ENCODE measurements at places on chromosomes 13 and 19.
A peak's percentile ranks its signal among the peaks of the same experiment; 100 is the strongest.

DNA sequence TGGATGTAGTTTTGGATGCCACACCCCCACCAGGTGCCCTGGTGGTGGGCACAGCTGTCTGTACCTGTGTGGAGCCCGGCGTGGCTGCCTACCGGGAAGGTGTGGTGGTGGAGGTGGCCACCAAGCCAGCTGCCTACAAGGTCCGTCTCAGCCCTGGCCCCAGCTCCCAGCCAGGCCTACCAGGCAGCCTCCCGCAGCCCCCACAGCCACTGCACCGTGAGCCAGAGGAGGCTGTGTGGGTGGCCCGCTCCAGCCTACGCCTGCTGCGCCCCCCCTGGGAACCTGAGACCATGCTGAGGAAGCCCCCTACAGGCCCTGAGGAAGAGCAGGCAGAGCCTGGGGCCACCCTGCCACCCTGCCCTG, 3.5 kb downstream of the CIC start:
- DNase-seq = no peak

GRCh38 chr13:59458908-59459579, 704.7 kb downstream of the DIAPH3 start:
- peak; percentile 84 for DNase-seq

GRCh38 chr13:43514311-43514710, 272.5 kb downstream of the ENOX1 start:
- DNase-seq = no peak

DNA sequence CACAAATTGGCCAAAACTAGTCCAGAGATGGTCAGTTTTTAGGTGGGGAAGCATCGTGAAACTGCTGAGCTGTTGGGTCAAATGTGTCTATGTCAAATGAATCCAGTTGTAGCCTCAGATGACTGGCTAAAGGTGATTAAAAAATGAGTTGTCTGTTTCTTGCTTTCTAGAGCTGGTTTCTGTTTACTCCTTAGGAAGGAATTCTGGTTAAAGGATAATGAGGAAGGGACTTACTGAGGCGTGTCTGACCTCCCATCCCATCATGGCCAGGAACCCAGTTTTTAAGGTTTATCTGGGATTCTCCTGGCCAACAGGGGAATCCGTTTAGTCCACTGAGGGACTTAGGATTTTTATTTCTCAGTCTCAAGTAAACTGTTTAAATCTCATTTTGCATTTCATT, 256.5 kb downstream of the UQCRFS1 start:
- DNase-seq = no peak

- peak; percentile 44 for DNase-seq
Observed at GRCh38 chr19:29583196-29583999, 22.7 kb upstream of the POP4 start.

DNA sequence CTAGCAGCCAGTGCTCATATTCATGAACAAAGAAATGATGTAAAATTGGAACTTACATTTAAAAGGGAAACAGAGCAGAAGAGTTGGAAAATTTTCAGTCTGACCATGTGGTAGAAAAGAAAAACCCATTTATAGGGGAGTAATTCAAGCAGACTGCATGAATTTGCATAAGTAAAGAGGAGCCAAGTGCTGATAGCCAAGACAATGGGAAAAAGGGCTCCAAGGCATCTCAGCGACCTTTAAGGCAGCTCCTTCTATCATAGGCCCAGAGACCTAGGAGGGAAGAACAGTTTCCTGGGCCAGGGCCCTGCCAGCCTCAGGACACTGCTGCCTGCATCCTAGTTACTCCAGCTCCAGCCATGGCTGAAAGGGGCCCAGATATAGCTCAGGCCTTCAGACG, 7.5 kb downstream of the DNAJC3 start:
- no peak for DNase-seq

- DNase-seq = no peak
Observed at GRCh38 chr19:47228937-47229675, 1.9 kb downstream of the BBC3 start.

GRCh38 chr13:25232937-25233515, 54.3 kb downstream of the MTMR6 start:
- peak; percentile 12 for DNase-seq

GRCh38 chr19:23699521-23699860, 12.5 kb upstream of the ZNF675 start:
- no peak for DNase-seq

DNA sequence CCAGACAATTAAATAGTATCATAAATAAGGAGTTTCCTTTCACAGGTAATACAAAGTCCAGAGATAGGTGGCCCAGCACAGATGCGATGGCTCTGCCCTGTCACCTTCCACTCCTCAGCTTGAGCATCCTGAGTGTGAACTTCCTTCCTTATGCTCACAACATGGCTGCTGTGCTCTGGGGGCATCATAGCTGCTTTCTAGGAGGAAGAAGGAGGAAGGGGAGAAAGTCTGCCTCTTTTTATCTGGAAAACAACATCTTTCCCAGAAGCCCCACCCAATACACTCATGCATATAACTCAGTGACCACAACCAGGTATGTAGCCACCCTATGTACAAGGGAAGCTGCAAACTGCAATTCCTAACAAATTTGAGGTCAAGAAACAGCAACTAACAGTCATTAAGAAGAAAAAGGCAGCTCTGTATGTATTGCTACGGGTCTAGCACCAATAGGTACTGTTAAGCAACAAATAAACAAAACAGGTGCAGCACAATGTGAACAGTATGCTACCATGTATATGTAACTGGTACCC, 201.2 kb upstream of the UBL3 start:
- no peak for DNase-seq

- DNase-seq = peak; percentile 49
Observed at GRCh38 chr19:5138606-5139582, 170.0 kb downstream of the KDM4B start.

GRCh38 chr19:34365463-34366401, 736 bp downstream of the GPI start:
- DNase-seq = peak; percentile 12

- no peak for DNase-seq
Observed at GRCh38 chr19:6062274-6062673, 48.0 kb downstream of the RFX2 start.

Measured in fibroblast of upper back skin (primary cell).